ENCODE measurements at places on chromosomes 4 and X. TPM values are rescaled to one million over a fixed set of nuclear protein-coding genes. Genes with fewer than 3 reads are reported as not detected.

DNA sequence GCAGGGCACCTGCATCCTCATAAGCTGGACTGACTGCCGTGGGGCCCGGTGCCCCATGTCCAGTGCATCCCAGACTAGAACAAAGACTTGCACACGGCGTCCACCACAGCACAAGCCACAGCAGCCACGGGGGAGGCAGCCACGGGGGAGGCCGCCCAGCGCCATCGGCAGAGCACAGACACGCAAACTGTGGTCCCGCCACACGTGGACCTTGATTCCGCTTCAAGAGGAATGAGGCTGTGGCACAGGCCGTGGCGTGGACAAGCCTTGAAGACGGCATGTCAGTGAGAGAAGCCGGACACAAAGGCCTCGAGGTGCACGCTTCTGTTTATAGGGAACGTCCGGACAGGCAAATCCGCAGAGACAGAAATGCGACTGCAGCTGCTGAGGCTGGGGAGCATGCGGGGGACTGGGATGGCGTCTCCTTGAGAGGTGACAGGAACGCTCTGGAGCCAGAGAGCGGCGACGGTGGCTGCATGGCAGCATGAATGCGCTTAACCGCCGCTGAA is 10.1 kb upstream of the CPLX1 start:
- no peak for DNase-seq

- no peak for DNase-seq
Observed at GRCh38 chr4:108690738-108691137, 40.3 kb downstream of the OSTC start.

DNA sequence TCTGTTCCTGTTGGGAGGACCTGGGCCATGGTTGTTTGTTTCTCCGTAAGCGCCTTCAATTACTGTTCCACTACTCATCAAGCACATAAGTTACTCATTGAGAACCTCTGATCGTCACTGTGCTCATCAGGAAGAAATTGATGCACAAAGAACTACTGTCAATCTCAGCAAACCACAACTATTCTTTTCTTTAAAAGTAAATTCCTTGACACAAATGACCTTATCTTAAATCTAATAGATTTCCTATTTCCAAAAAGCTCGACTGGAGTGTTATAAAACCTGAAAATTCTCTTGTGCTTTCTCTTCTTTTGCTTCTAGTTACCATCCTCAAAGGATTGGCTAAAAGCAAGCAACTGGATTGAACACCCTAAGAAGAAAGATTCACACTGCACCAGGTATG is at the start of gene MUC7:
TSS of gene MUC7 (plus strand) at position 301 of the 400 bp plus-strand sequence. CDS start 1,825 bp downstream, outside the sequence.
- no peak for DNase-seq

The HSD17B13 gene
- total RNA-seq: 2.4 TPM

The FAM47E gene
- total RNA-seq: 1.4 TPM

The ZMAT1 gene
- total RNA-seq: 15.7 TPM

DNA sequence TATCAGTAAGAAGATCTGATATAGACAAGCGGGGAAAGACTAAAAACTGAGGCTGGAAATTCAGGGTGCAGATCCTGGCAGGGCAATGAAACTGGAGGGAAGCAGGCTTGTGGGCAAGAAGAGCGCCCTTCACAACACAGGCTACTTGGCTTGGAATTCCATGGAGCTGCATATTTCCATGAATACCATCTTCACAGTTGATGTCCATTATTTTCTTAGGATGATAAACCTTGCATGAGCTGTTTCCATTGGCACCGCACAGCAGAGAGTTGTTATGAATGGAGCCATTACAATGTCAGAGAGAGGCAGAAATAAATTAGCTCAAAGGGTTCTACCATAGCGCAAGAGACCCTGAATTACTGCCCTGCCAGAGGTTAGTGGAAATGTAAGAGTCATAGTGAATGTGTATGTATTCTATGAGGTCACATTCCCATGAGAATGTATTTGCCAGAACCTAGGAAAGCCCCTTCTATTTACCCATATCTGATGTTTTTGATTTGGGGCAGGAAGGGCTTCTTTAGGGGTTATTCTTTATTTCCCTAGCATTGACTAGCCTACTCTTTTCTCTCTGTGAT is 215.6 kb downstream of the PALLD start:
- no peak for DNase-seq

GRCh38 chr4:61446941-61447340 is 246.8 kb downstream of the ADGRL3 start:
- DNase-seq: no peak

Measured in uterus (tissue), 4 donors.